ENCODE measurements at places on chromosomes 12 and 14.

DNA sequence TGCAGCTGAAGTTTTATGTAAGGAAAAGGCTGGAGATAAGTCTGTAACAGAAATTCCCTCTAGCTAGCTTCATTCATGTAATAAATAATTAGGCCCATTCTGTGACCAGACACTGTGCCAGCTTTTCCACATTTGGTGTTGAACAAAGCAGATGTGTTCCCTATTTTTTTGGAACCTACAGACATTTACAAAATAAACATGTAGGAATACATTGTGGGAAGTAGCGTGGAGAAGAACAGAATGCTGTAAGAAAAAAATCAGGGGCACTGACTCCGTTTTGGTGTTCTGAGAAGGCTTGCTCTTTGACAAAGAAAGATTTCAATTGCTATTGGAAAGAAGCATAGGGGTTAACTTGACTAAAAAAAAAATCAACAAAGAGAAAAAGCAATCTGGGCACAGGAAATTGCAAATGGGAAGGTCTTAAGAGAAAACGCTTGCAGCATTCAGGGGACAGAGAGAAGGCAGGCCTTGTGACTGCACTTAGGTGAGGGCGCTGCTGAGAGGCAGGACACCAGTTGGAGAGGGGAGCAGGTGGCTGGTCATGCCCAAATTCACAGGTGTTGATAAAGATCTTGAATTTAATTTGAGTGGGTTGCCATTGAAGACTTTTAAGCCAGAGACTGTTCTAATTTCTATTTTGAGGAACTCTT is 4.0 kb downstream of the FAR2 start:
- no peak for DNase-seq

DNA sequence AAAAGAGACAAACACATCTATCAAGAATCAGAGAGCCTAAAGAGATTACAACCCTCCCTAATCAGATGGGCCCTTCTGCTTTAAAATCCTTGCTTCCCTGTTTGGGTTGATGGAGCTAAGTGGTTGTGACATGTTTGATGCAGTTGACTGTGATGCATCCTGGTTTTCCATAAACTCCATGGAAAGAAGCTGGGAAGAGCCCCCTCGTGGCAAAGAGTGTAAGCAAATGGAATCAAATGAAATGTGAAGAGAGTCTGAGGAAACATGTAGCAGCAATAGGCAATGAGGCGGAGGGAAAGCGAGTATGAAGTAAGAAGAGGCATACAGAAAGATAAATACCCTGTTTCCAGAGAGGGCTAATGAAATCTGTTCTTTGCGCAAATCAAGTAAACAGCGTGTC is 70.4 kb upstream of the SLCO1C1 start:
- no peak for DNase-seq

DNA sequence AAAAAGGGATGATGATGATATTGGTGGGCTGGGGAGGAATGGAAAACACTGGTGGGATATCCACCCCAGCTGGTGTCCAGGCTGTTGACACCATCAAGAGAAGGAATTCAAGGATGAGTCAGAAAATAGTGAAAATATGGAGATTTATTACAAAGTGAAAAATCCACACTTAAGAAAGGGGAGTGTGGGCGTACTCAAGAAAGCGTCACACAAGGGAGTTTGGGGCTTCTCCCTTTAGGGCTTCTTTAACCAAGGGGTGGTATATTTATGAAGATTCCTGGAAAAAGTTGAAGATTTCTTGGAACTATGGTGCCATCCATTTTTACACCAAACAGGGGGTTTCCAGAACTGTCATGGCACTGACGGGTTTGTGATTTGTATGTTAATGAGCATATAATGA is 63.1 kb upstream of the ARID2 start:
- no peak for DNase-seq

- no peak for DNase-seq
Measured at GRCh38 chr12:121489874-121490273, 90.0 kb downstream of the RNF34 start.

DNA sequence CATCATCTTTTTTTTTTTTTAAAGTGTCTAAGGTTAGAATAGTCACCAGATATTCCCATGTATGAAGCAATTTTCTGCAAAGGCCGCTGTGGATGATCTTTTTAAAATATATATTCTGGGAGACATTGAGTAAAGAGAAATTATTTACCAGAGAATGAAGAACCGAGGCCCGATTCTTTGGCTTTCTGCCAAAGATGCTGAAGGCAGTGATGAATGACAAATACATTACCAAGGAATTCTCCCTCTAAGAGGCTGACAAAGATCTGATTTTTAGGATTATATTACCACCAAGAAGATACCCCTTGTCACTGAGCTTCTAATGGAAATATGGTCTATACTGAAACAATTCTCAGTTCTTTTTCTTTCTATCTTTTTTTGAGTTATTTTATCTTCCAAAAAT is 336.8 kb downstream of the NAV3 start:
- no peak for DNase-seq
